Neural progenitor cell (in vitro differentiated cells): ENCODE measurements at places on chromosomes 4 and X.

DNA sequence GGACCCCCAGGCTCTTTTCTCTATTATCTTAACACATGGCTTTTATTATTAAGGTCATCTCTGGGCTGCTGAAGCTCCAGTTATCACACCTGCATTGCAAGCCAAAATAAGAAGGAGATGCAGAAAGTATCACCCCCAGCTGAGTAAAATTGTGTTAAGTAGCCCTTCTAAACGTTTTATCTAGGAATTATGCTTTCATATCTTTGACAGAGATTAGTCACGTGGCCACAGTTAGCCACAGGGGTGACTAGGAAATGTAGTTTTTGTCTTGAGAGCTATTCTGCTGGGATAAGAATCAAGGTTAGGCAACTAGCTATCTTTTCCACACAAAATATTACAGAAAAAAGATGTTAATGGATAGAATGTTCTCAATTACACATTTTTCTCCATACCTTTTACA is 102.1 kb downstream of the ANXA3 start:
- DNase-seq, result no peak

GRCh38 chr4:127993151-127993550 is 27.9 kb downstream of the ABHD18 start:
- no peak for DNase-seq

GRCh38 chrX:133414406-133415275 is 648 bp downstream of the GPC4 start:
- peak; percentile 64 for DNase-seq

DNA sequence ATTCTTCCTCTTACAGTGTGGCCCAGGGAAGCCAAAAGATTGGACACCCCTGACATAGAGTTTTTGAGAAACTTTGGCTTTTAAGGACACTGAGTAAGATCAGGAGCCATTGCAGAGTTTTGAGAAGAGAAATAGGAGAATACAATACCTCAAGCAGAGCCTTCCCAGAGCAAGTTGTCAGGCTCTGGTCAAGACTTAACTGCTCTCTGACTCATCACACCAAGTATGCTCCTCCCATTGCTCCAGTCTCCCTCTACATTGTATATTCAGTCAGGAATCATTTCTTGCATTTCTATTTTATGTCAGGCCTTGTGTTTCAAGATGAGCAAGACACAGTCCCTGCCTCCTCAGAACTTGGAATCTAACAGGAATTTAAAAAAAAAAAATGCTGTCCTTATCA is 176.4 kb upstream of the FMR1 start:
- no peak for DNase-seq

GRCh38 chr4:140408974-140409373 is 18.5 kb downstream of the CLGN start:
- no peak for DNase-seq

GRCh38 chr4:8283631-8284121 is 14.1 kb downstream of the HTRA3 start:
- DNase-seq, result no peak

DNA sequence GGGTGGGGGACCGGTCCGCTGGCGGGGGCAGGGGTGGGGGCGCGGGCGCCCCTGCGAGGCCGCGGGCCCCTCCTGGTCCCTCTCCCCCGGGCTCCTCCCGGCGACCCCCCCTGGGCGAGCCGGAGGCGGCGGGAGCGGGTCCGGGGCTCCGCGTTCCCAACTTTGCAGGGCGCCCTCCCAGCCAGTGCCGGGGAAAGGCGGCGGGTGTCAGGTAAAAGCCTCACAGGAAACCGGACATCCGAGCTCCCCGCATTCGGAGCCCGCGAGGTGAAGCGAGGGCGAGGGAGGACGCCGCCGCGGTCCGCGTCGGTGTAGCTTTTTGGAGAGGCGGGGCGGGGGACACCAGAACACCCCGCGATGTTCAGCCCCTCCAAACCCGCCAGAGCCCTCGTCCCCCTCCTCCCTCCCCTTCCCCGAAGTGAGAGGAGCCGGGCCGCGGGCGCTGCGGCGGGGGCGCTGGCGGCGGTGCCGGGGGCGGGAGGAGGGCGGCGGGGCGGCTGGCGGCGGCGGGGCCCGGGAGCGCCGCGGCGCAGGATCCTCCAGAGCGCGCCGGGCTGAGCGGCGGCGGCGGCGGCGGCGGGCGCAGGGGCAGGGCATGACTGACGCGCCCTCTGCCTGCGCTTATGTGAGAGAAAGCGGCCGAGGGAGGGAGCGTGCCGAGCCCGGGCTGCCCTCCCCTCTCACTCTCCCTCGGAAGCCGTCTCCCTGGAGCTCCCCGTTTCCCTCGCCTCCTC is at the start of gene VEGFC:
TSS of gene VEGFC (minus strand) at position 597 of the 734 bp plus-strand sequence. CDS start 611 bp downstream, outside the sequence.
- peak; percentile 89 for DNase-seq

DNA sequence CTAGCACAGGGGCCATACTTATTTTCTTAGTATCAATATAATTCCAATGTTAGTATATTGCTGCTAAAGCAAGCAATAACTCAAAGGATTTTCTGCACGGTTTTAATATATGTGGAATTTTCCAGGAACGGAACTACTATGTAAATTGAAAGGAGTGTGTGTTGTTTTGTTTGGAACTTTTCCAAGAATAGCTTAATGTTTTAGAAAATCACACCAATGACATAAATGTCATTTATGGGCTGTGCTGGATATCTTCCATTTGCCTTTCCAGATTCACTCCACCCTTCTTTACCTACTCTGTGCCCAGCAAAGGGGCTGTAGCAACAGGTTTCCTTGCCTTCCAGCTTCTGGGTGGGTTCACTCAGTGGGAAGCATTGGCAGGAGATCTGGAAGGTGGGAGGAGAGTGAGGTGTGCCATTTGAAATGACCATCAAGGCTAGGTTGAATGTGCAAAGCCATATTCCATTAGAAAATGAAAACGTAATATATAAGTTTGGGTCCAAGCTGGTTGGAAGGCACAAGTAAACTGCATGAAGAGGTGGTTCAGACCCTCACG is 25.2 kb upstream of the ZFX start:
- DNase-seq, result no peak

GRCh38 chr4:81605271-81605670 is 133.6 kb upstream of the RASGEF1B start:
- DNase-seq, result peak; percentile 26

DNA sequence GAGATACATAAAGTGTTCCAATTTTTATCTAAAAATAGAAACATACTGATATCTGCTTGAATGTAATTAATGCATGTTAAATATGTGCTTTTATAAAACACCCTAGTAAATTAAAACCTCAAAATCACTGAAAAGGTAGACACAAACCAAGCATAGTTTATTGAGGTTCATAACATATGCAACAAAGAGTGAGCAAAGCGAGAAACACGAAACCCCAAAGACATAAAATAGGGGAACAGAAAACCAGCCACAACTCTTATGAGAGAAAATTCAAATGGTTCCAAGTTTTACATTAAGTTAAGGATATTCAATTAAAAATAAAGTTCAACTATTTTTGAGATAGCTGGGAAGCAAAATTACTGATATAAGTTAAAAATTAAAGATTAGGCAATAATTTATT is 336.4 kb upstream of the AGA start:
- DNase-seq, result no peak

- DNase-seq, result peak; percentile 8
Observed at GRCh38 chrX:132631579-132632232, 142.9 kb upstream of the MBNL3 start.

- peak; percentile 8 for DNase-seq
Observed at GRCh38 chr4:41569961-41570360, 32.0 kb downstream of the LIMCH1 start.

DNA sequence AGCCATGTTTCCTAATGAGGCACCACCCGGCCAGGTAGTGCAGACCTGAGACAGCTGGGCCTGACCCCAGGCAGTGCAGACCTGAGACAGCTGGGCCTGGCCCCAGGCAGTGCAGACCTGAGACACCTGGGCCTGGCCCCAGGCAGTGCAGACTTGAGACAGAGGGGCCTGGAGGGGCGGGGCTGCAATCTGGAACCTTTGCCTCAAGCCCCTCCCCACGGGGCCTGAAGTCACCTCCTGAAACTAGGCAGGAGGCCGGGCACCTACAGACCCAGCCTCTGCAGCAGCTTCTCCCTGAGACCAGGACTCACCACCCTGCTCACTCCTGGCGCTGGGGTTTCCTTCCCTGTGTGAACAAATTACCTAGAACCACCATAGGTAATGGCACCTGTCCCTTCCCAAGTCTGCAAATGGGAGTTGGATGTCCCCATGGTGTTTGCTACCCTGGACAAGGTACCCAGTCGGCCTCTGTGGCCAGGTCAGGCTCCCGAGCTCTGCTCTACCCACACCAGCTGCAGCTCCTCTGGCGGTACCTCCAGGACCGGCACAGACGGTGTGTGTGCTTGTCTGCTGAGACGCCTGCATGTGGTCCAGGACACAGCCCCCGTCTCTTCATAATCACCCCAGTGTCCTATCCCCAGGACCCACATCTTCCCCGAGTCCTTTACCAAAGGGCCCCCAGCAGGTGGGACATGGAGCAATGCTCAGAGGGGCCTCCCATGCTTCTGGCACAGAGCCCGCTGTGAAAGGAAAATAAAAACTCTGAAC is 53.1 kb upstream of the C4orf50 start:
- DNase-seq, result peak; percentile 20
